ENCODE measurements at places on chromosomes 11 and 22. TPM values are rescaled to one million over a fixed set of nuclear protein-coding genes. Genes with fewer than 3 reads are reported as not detected.

DLG2 gene
- total RNA-seq = 0.40 TPM

MS4A6A gene
- total RNA-seq = not detected

ESAM gene
- total RNA-seq = 8.9 TPM

DNA sequence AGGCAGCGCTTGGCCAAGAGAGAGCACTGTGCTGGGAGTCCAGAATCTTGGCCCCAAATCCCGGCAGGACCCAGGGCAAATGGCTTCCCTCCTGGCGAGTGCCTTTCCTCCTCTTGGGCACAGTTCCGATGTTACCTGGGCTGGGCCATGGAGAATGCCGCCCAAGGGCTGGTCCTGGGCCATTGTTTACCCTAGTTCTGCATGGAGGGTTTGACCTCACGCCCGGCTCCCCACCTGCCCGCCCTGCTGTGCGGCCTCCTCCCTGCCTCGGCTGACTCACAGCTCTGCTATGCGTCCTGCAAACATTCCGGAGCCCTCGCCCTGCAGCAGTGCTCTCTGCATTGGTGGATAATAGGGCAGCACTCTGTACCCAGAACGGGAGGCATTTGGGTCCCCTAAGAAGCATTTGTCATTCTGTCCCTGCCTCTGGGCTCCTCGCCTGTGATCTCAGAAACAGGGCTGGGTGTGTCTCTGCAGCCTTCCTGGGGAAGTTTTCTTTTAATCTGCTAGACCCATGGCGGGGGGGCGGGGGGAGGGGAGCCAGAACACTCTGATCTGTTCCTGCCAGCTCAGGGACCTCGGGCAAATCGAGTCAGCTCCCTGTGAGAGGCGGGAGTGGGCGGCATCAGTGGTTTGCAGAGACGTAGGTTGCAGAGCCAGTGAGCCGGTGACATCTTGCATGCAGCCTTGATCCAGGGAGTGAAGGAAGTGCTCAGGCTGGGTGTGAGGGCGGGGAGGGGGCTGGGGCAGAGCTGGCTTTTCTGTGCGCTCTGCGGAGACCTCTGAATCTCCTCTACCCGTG is 32.9 kb upstream of the SMIM38 start:
- peak; percentile 59 for DNase-seq

DNA sequence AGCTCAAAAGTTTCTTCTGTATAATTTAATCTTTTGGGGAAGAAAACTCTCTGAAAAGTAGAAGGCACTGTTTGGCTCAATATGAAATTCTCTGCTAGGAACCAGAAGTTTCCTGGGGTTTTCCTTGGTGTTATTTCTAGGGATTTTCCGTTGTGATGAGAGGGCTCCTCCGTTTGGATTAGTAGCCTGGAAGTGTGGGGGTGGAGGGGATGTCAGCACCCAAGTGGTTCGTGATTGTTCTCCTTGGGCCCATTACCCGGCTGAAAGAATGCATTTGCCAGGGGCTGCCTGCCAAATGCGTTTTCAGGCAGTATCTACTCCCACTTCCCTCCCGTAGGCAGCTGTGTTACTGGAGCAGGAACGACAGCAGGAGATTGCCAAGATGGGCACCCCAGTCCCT is 4.3 kb downstream of the SF3B2 start:
- DNase-seq = no peak

DNA sequence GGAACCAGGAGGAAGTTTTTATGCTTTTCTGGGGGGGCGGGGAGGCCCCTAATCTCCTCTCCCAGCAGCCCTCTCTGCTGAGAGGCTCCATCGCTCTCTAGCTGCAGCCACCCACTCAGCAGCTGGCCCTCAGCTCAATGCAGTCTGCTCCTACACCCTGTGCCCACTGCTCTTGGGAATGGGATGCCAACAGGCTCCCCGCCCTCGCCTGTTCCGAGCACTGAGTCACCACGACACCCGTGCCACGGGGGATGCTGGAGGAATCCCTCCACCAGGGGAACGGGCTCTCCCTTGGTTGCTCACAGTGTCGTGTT is 23.5 kb upstream of the SUSD2 start:
- DNase-seq = no peak

- DNase-seq = no peak
Observed at GRCh38 chr11:88306785-88307184, 30.8 kb downstream of the CTSC start.

DNA sequence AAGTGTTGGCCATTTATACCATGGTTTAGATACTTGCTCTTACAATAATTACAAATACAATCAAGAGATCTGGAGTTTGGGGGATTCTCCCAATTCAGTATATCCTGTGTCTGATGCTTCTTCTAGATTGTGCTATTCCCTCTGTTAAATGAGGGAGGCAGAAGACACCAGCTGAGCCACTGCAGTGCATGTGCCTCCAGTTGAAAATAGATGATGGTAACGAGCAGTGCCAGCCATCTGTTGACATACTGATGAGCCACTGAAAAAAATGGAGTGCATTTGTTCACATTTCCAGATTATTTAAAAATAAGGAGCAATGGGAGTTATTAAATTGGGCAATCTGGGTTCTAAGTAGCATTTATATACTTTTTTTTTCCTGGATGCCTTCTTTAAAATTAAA is 1428.0 kb upstream of the TENM4 start:
- DNase-seq = no peak

- no peak for DNase-seq
Observed at GRCh38 chr22:43293259-43293654, 49.9 kb downstream of the SCUBE1 start.

- no peak for DNase-seq
Observed at GRCh38 chr22:36828815-36829214, 12.0 kb upstream of the PVALB start.

- peak; percentile 70 for DNase-seq
Observed at GRCh38 chr11:66335531-66336233, 552 bp downstream of the RIN1 start.

GRCh38 chr11:96301818-96302217 is 41.2 kb downstream of the MAML2 start:
- no peak for DNase-seq

DNA sequence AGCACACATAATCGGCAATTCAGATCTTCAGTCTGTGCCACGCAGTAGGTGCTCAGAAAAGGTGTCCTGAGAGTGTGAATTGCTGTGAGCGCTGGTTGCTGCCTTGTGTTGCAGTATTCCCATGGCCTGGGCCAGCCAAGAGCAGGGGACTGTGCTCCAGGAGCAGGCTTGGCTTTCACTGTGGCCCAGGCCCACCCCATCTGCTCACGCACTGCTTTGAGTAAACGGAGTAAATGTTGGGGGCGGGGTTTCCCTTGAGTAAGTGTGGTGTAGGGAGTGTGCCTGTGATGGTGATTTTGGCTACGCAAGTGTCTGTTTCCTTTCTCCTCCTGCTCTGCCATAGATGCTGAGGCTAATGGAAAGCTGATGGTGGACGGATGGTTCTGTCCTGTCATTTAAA is 2.3 kb downstream of the CTTN start:
- no peak for DNase-seq

Measured in lung microvascular endothelial cell (primary cell).